ENCODE measurements at places on chromosomes 5 and 9.

- no peak for DNase-seq
Measured at GRCh38 chr5:32129074-32129598, 45.0 kb downstream of the GOLPH3 start.

- DNase-seq: no peak
Measured at GRCh38 chr9:124841075-124841821, 12.0 kb upstream of the WDR38 start.

GRCh38 chr5:85170183-85170582 lies 785.5 kb upstream of the EDIL3 start:
- DNase-seq: no peak

- DNase-seq: no peak
Measured at GRCh38 chr9:131174681-131175239, 49.4 kb downstream of the NUP214 start.

GRCh38 chr9:134475011-134475790 lies 148.9 kb downstream of the RXRA start:
- DNase-seq: no peak

GRCh38 chr9:97468658-97469448 lies 32.6 kb upstream of the TMOD1 start:
- DNase-seq: no peak

DNA sequence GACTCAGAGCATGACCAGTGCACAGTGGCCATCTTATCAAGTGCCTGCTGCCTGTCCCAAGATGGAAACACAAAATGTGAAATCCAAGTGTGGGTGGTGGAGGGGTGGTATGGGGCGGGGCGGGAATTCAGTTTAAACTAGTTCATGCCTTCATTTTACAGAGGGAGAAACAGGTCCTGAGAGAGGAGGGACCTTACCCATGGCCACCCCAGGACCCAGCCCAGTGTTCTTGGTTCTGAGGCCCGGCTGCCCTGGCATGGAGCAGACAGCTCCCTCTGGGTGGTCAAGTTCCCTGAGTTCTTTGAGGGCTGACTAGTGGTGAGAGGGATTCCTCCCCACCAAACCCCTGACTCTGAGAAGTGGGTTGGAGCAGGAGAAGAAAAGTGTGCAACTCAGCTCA lies 20.8 kb downstream of the KCNIP1 start:
- DNase-seq: no peak

- no peak for DNase-seq
Measured at GRCh38 chr5:2805080-2805479, 53.6 kb upstream of the IRX2 start.

GRCh38 chr5:16806711-16807546 lies 129.2 kb downstream of the MYO10 start:
- no peak for DNase-seq

DNA sequence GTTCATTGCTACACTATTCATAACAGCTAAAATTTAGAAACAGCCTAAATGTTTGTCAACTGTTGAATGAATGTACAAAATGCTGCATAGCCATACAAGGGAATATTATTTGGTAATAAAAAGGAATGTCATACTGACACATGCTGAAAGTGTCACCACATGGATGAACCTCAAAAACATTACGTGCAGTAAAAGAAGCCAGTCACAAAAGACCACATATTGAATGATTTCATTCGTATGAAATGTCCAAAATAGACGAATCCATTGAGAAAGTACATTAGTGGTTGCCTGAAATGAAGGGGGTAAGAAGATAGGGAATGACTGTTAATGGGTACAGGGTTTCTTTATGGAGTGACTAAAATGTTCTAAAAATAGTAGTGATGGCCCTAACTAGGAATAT lies 11.6 kb upstream of the ECM2 start:
- no peak for DNase-seq

DNA sequence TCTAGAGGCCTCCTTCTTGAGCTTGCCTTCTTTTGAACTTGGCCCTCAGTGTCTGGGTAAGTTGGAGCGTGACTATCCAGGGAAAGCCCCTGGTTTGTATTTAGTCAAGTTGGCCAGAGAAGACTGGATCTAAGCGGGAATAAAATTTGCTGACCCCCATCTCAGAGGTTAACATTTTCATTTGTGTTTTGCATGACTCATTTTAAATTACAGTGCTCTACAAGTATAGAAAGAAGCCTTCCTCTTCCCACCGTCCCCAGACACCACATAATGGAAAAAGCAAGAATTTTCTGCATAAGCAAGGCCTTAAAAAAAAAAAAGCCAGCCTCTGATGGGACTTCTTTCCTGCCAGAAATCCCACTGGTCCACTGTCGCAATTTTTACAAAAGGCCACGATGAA lies 27.2 kb downstream of the PIK3R1 start:
- no peak for DNase-seq

- no peak for DNase-seq
Measured at GRCh38 chr9:29717631-29718030, 2144.3 kb upstream of the C9orf72 start.
